Activated T-cell treated with anti-CD3 and anti-CD28 coated beads, Interleukin-2, amount 50 U/mL, for 24 hours (primary cell): ENCODE measurements at places on chromosomes 6 and 20.

GRCh38 chr6:107641500-107641941, 151.6 kb downstream of the SOBP start:
- H3K4me1 ChIP-seq: peaks cover 2% of the 10 kb centered on the region
- no peak overlapping the region for H3K27ac ChIP-seq
- H3K4me3 ChIP-seq: no peak overlapping the region

- H3K27me3 ChIP-seq: peaks cover 64% of the 10 kb centered on the region
- peaks cover 7% of the 10 kb centered on the region for H3K36me3 ChIP-seq
- peaks cover 44% of the 10 kb centered on the region for H3K4me1 ChIP-seq
- peak within 1 kb of the TSS; percentile 80 for H3K4me3 ChIP-seq
These were observed at the start of gene MTCL3 for GRCh38 chr6:127518710-127519468. Gene MTCL3 (minus strand): TSS chr6:127519335.

GRCh38 chr6:169841907-169842606, 90.6 kb downstream of the ERMARD start:
- no peaks in the 10 kb centered on the region for H3K36me3 ChIP-seq
- no peak overlapping the region for H3K27ac ChIP-seq
- DNase-seq: no peak
- no peak overlapping the region for H3K4me3 ChIP-seq
- no peaks in the 10 kb centered on the region for H3K4me1 ChIP-seq

GRCh38 chr20:63320616-63321147, 27.7 kb downstream of the COL20A1 start:
- H3K27me3 ChIP-seq: peaks cover 2% of the 10 kb centered on the region
- H3K27ac ChIP-seq: no peak overlapping the region
- no peaks in the 10 kb centered on the region for H3K4me1 ChIP-seq
